ENCODE measurements at places on chromosomes 7 and 10.

- no peak for DNase-seq
Measured at GRCh38 chr10:92024700-92025099, 101.1 kb downstream of the BTAF1 start.

DNA sequence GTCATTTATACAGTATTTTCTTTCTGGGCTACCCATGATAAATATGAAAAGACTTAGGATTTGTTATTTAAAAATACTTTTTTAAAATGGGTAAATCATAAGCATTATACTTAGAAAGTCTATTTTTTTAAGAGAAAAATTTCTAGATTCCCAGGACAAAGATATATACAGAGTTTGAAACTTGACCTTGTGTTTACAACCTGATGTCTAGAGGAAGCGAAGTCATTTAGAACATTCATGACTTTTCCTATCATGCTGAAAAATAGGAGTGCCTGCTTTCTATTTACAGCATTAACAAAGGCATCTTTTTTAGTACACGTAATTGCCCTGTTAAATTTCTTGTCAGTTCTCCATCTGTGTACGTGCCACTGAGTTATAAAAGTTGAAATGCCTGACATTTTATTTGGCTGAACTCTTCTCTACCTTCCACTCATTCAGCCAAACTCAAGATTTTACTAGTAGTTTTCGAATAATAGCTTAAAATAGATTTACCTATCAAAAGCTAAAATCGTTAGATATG lies 23.0 kb downstream of the GNAT3 start:
- no peak for DNase-seq

DNA sequence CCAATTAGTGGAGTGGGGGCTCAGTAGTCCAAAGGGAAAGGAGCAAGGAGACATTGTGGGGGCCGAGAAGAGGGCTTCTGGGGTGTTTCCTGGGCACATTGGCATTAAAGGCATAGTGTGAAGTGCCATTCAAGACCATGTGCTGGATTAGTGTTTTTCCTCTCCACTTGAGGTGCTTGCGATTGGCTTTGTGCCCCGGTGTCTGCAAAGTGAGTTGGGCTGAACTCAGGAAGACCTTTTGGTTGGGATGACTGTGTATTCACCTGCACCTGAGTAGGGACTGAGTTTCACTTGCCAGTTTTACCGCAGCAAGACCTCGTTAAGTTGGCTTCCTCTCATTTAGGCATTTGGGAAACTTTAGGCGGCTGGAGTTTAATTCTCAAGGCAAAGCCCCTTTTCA lies 73.0 kb downstream of the TCF7L2 start:
- no peak for DNase-seq

GRCh38 chr7:128115821-128116723 lies 84.8 kb upstream of the LRRC4 start:
- DNase-seq = no peak

GRCh38 chr7:101164071-101164840 lies 1.1 kb downstream of the VGF start:
- DNase-seq = no peak

GRCh38 chr7:146683439-146683838 lies 566.8 kb downstream of the CNTNAP2 start:
- DNase-seq = no peak

DNA sequence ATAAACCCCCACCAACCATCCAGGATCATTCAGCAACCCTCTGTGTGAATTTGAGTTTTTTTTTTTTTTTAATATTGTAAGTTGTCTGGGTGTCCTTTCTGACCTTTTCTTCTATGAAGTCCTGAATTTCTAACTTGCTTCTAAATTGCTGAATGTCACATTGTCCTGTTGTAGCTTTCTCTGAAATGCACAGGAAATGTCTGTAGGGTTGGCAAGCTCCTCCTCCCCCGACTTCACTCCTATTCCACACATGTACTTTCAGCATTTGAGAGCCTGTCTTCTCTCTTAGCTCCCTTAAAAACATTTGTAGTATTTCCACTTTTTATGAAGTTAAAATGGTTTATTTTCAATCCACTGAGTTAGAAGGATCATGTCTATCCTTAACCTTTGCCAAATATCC lies 3.3 kb upstream of the CNNM2 start:
- DNase-seq = no peak

DNA sequence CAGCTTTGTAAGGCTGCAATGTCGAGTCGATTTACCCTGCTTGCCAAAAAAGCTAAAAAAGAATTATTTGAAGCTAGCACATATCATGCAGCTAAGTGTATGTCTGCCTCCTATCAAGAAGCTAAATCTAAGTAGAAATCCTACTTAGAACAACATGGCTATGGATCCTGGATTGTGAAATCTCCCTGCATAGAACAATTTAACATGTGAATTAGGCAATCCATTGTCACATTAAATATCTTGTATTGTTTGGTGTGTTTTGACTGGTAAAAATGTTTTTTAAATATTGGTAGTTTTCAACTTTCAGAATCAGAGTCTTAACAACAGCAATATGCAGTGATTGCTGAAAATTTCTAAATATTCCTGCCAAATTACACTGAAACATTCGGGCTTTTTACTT lies 73.3 kb downstream of the SKIDA1 start:
- no peak for DNase-seq

DNA sequence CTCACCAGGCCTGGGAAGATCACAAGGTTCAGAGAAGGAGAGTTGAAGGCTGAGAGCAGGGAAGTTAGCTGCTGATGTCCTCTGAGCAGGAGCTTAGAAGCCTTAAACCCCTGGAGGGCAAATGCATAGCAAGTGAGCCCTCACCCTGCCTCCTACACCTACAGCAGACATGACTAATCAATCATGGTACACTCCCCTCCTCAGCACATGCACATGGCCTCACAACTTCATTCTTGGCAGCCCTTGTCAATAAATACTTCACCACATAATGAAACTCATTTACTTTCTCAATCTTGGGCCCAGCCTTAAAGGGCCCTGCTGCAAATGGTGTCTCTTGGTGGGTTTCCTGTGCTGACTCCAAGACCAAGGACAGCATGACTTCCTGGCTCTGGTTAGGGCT lies 12.9 kb downstream of the MMRN2 start:
- DNase-seq = no peak

- DNase-seq = no peak
Measured at GRCh38 chr10:78900715-78901430, 167.9 kb upstream of the ZMIZ1 start.

DNA sequence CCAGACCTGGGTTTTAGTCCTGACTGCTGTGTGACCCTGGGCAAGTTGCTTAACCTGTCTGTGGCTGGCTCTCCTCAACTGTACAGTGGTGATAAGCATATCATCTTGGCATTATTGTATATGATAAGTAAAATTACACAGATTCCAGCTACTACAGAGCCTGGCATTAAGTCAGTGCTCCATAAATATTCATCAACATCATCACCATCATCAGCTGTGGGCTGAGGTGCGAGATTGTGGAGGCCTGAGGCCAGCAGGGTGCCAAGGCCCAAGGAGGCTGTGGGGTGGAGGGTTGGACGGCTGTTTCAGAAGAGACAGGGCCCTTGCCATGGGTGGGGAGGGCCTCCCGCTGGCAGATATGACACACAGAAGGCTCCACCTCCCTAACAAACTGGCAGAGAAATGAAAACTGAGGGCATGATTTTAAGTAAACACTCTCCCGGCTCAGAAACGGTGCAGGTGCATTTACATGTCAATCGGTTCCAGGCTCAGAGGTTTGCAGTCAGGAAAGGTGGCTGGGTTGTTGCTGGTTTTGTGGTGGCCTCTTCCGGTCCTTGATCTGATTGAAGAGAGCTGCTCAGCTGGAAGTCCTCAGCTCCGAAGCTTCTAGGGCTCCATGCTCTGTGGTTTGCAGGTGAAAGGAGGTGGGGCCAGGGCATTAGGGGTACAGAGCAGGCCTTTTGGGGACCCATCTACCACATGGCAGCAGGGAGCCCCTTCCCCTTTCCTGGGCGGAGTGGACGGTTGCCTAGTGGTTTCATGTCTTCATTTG lies 10.2 kb downstream of the CRYGN start:
- peak; percentile 53 for DNase-seq

DNA sequence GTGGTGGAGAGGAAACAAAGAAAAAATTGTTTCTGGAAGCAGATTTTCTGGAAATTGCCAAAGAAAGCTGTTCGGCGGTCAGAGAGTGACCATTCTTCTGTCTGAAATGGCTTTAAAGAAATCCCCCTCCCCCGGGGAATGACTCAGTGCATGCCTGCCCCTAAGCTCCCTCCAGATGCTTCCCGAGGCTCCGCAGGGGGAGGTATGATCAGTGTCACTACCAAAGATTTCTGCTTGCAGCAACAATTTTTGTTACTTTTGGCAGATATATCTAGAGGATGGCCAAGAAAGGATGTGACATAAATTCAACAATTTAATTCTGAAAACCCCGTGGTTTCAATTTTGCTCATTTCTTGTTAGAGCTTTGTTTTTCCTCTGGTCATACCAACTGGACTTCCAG lies 163.9 kb downstream of the JCAD start:
- no peak for DNase-seq

GRCh38 chr10:104247513-104248146 lies 7.1 kb upstream of the GSTO1 start:
- no peak for DNase-seq

DNA sequence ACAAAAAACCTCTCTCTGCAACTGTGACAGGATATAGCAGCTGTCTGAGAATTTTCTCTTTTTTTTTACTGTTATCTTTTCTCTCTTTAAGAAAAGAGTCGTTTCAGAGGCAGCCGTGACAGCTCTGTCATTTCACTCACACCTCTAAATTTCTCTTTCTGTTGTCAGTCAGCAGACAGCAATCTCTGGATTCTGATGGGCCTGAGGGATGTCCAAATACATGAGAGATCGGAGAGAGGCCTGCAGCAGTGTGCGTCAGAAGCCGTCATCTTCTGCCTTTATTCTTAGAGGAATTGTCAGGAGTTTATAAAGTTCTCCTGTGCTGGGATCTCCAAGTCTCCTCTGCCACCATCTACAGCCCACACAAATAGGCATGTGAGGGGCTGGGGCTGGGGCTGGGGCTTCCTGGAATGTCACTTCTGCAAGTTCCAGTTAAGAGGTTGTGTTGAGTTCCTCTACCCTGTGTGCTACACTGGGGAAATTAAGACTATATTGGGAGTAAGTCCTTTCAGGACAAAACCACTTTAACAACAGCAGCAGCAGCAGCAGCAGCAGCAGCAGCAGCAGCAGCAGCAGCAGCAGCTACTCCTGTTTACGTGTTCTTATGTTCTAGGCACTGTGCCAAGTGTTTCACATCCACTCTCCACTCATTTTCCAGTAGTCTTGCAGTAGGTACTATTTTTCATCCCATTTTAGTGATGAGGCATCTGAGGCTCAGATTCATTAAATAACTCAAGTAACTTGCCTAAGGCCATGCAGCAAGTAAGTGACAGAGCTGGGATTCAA lies 541.3 kb downstream of the LRMDA start:
- no peak for DNase-seq

GRCh38 chr10:70879207-70879606 lies 9.2 kb downstream of the PCBD1 start:
- DNase-seq = no peak

GRCh38 chr10:96097865-96098264 lies 32.2 kb upstream of the ZNF518A start:
- no peak for DNase-seq

DNA sequence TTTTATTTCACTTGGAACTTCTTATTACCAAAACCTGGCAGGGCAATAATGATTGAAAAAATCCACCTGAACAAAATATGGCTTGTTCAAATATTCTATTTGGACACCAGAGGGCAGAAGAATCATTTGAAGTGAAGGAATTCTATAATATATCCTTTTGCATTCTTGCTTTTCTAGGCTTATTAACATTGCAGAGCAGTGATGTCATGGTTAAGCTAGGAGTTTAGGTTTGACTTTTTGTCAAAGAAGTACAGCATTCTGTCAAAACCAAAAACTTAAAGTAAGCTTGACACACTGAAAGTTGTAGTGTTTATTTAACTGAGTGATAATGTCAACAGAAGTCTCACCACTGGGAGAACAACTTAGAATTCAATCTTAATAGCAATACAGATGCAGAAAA lies 156.0 kb downstream of the SEMA3D start:
- DNase-seq = no peak

DNA sequence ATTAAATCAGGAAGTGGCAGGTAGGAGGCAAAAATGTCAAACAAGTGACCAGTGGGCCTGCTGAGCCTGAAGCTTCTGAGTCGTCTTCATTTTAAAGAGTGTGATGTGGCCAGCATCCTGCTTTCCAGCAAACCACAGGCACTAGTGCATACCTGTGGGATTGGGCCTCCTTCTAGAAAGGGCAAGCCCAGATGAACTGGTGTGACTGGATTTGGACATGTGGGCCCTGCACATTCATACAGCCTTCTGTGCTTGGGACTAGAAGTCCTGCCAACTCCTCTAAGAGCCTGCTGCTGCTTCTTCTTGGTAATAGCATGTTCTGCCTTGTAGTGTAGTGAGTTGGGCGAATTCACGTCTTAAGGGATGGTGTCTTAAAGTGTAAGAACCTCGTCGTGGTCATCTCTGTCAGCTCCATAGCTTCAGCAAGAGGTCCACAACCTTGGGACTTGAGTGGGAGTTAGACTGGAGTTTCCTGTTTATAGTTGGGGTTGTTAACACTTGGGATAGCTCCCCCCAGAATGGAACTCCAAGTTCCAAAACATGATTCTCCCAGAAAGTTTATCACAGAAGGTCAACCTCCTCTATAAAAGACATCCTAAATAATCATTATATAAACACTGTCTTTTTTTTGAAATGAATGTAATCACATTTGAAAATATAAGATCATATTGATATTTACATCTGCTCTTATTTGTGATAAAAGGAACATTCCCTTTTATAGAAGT lies 11.2 kb downstream of the BMPER start:
- DNase-seq = no peak
